ENCODE measurements at places on chromosomes 6 and 20.

DNA sequence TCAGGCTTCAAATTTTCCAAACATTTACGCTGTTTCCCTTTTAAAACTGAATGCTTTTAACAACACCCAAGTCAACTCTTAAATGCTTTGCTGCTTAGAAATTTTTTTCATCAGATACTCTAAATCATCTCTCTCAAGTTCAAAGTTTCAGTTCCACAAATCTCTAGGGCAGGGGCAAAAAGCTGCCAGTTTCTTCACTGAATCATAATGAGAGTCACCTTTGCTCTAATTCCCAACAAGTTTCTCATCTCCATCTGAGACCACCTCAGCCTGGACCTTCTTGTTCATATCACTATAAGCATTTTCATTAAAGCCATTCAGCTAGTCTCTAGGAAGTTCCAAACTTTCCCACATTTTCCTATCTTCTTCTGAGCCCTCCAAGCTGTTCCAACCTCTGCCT, 69.1 kb downstream of the RNF217 start:
- DNase-seq, result no peak

DNA sequence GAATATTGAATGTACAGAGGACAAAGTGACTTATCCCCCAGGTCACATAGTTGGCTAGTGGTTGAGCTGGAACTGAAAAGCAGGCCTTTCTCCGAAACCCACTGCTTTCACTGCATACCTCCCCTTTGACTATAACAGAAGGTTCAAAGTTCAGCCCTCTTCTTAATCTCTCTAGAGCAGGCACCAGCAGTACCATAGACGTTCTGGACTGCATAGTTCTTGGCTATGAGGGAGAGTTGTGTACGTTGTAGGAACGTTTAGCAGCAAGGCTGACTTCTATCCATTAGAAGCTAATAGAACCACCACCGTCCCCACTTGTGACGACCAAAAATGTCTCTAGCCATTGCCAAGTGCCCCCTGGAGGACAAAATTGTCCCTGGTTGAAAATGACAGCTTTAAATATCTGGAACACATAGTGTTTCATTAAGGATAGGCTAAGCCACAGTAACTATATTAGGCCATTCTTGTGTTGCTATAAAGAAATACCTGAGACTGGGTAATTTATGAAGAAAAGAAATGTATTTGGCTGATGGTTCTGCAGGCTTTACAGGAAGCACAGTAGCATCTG, 123.8 kb upstream of the MTHFD1L start:
- no peak for DNase-seq

DNA sequence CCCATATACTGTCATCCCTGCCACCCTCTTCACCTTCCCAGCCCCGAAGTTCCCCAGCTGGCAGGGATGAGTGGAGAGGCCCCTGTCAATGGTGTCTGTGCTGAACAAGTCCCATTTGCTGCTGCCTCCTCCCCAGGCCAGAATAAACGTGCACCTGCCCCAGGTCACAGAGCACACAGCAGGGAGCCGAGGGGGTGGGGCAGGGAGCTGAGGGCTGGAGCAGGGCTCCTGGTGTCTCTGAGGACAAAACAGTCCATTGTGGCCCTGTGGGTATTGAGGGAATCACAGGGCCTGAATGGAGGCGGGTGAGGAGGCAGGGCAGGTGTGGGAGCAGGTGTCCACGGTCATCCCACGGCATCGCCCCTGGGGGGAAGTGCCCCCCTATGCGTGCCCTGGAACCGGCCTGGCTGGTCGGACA, 55.8 kb downstream of the SNAI1 start:
- DNase-seq, result no peak

DNA sequence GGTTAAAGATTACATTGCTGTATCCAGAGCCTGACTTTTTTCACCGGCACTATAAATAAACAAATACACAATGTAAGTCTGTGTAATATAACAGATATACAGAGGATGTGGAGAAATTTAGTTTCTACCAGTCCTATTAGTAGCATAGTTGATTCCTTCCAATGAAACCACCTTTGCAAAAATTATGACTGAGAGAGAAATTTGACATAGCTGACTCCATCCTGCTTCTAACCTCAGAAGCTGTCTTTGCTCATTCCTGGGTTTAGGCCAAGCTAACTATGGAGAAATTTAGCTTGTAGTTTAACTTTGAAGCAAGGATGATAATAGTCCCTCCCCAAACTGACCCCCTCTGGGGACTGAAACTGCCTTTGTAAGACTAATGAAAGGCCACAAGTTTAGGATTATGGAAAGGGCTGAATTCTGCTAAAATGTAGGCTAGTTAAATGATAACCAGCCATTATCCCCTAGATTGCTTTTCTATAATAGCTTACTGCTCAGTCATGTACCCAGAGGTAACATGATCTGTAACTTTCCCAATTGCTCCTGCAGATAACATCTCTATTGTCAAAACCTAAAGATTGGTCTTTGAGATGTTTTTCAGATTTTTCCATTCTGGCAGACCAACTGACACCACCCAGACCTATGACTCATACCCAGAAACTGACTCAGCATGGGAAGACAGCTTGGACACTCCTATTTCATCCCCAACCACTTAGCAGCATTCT, 172.8 kb upstream of the ARG1 start:
- no peak for DNase-seq

GRCh38 chr20:18166950-18167349, 29.3 kb downstream of the KAT14 start:
- DNase-seq, result no peak

DNA sequence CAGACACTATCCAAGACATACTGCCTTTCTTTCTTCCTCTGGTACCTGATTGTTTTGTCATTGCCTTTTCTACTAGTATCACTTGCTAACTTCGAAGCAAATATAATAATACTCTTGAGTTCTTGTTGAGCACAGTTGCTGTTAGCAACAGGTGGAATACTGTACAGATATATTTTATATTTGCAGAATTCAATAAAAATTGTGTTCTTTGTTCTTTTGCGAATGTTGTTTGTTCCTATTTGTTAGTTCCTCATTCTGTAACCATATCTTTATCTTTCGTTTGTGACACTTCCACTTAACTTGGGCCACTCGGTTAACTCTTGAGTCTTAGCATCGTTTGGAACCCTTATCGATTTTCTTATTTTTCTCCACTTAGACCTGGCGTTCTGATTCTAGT, 868 bp downstream of the CYB5R4 start:
- DNase-seq, result no peak

DNA sequence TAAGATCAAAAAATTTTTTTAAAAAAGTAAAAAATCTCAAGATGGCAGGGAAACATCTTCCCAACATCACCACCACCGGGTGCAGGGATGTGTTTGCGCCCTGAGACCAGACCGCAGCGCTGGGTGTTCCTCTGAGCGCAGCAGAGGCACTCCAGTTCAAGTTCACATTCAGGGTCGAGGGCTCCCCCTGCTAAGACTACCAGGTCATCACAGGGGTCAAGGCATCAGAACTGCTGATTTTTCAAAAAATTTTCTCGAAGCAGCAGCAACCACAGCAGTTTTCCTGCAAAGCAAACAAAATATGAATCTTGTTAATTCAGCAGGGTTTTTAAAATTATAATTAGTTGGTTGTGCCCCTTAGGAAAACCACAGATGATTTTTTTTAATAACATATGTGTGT, 83.1 kb downstream of the MYLK4 start:
- DNase-seq, result no peak

GRCh38 chr20:17014756-17015366, 212.0 kb upstream of the PCSK2 start:
- no peak for DNase-seq

DNA sequence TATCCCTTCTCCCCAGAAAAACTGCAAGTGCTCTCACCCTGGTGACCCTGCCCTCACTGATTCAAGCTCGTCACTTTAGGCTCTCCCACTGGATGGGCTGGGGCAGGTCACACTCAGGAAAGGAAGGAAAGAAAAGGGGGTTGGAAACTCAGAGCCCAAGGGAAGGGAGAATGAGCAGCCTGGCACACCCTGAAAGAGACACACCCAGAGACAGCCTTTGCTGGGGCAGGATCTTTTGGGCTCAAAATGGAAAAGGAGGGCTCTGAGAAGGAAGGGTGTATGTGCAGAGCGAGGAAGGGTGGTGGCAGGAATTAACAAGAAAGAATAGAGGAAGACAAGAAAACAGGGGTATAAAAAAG, 2.5 kb downstream of the PPP1R18 start:
- DNase-seq, result no peak

DNA sequence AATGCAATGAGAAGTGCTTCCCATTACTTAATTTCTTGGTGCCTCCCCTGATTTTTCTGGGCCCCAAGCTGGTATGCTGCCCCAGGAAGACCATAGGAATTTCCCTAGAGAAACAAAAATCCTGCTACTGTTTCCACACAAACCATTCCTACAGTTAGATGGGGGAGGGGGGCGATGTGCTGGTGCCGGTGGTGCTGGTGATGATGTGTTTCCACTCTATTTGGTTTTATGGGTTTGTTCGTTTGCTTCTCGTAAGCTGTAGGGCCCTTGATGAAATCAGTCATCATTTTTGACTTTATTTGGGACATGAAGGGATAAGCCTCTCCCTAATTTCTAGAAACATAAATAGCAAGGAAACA, 105.1 kb downstream of the MKKS start:
- DNase-seq, result no peak

DNA sequence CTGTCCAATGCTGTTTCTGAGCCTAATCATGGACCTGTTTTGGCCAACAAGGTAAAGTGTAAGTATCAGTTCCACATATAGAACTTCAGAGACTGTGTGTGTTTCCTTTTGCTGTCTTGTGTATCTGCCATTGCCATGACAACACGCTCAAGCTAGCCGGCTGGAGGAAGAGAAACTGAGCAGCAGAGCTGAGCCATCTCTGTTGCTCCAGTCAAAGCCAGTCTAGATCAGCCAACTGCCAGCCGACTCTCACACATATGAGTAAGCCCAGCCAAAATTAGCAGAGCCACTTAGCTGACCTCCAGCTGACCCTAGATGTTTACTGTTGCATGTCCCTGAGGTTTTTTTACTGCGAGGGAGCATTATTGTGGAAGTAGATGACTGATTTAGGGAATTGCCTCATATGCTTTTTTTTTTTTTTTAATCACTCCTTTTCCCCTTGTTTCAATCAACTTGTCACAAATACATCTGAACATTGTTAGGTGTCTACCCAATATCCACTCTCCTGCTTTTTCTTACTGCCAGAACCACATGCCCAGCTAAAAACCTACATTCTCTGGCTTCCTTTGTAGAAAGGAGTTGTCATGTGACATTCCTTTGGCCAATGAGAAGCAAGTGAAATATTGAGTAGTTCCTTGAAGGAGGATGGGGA, 304.3 kb upstream of the SUPT3H start:
- DNase-seq, result no peak

GRCh38 chr6:34317882-34318498, 69.2 kb upstream of the SMIM29 start:
- no peak for DNase-seq

DNA sequence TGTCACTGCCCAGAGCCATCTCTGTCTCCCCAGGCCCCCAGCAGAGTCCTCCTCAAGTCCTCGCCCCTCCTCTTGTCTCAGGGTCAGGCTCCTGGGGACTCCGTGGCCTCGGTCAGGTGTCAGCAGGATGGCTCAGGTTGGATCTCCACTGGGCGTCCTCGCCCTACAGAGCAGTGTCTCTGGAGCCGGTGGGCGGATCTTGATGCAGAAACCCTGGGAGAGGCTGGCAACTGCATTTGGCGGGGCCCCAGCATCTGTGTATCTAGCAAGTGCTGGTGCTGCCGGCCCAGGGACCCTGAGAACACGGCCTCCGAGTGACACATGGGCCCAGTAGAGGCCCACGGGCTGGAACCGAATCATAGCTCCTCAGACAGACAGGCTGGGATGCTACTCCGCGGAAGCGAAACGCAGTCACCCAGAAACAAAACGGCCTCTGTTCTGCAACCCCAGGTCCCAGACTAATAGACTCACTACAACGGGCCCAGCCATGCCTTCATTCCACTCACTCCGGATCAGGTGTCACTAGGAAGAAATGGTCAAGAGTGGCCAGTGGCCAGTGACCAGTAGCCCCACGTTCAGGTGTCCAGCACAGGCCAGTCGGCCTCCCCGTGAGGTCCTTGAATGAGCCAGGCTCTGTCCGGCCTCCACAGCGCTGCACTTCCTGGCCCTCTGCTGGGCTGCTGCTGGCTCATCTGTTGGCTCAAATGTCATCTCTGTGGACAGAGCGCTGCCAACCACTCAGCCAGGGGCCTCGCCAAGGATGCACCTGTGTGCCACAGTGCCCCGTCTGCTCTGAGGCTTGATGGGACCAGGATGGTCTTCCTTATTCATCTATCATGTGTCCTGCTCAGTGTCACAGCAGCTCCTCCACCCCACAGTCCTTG, 12.6 kb upstream of the FRMD1 start:
- DNase-seq, result no peak

DNA sequence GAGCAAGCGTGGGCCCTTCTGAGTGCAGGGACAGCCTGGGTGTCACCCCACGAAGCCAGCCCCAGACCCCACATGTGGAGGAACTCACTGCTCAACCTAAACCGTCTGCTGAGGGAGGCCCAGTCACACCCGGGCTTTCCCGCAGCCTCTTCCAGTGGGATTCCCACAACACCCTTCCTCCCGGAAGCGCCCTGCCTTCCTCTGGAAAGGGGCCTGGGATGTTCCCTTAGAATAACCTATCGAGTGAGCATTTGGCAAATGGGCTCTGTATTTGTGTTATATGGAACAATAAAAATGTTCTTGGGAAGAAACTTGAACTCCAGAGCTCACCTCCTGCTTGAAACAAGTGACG, 100.0 kb upstream of the DUSP22 start:
- no peak for DNase-seq

DNA sequence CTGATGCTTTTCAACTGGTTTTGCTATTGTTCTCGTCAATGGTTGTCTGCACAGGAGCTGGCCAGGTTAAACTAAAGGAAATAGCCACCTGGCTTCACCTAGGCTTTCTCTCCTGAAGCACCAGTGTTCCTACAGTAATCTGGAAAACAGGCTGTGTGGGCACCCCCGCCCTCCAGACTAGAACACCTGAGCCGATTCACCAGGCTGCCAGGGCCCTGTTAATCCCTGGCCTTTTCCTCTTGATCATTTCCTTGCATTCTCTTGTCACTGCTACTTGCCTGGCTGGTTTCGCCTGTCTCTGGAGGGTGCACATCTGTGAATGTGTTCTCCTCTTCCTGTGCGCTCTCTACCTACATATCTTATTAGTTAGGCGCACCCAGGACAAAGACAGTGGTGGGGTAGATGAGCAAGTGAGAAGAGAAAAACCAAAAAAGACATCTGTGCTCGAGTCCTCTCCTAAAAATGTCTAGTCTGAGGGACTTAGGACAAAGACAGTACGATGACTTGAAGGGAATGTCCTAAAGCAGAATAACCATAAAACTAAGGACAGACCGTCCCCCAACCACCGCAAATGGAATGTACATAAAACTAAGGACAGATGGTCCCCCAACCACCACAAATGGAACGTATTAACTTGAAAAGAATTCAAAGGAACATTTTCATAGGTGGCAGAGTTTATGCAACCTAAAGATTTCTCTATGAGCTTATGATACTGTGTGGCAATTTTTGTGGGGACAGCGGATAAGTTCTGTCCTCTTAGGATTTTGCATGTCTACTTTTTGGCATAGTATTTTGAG, 45.9 kb upstream of the EMILIN3 start:
- no peak for DNase-seq

- DNase-seq, result no peak
Observed at GRCh38 chr6:44063561-44064059, 63.6 kb downstream of the MRPL14 start.

- no peak for DNase-seq
Observed at GRCh38 chr6:25253351-25253750, 25.8 kb upstream of the CARMIL1 start.

- no peak for DNase-seq
Observed at GRCh38 chr6:41306187-41306854, 19.8 kb upstream of the TREM1 start.

All from stimulated activated CD4-positive, alpha-beta T cell treated with anti-CD3 and anti-CD28 coated beads, TNF-alpha, amount 100 ng/mL, for 1 hour (primary cell).